ENCODE measurements at places on chromosomes 2 and 18.

GRCh38 chr18:30088238-30089015 lies 954.1 kb downstream of the DSC3 start:
- DNase-seq: no peak

DNA sequence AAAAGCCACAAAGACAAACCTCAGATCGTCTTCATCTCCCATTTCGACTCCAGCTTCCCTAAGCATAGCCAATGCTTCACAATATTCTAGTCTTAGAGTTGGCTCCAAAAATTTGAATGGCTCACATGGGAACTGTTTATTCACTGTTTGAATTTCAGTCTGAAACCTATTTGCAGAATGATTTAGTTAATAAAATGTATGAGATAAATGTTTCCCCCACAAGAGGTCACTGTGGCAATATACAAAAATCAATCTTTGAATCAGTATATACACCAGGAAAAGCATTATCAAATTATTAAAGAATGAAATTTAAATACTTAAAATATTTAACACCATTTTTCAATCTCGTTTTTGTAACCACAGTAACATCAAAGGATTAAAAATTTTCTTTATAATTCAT lies 40.0 kb upstream of the MCM6 start:
- no peak for DNase-seq

DNA sequence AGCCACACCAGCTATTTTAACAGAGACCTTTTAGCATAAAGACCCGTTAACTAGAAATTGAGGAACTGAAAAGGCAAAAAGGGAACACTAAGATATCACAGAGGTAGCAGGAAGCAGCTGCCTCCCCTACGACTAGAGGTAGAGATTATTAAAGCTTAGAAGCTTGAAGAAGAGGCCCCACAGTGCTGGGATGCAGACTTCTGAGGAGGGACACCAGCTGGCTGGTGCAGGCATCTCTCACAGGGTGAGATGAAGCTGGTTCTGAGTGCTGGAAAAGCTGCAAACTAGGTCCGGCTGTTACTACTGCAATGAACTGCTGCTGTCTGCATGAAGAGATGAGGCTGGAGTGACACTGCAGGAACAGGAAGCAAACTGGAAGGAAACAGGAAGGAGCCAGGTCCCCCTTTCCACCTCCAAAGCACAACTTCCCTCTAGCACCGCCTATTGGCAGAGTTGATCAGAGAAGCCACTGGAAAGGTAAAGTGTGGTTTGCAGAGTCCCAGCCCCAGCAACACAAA lies 61.2 kb upstream of the MRPS9 start:
- peak; percentile 1 for DNase-seq

- DNase-seq: no peak
Observed at GRCh38 chr2:157283468-157283867, 26.0 kb downstream of the GALNT5 start.

- DNase-seq: no peak
Observed at GRCh38 chr2:42651057-42651456, 82.6 kb downstream of the MTA3 start.

DNA sequence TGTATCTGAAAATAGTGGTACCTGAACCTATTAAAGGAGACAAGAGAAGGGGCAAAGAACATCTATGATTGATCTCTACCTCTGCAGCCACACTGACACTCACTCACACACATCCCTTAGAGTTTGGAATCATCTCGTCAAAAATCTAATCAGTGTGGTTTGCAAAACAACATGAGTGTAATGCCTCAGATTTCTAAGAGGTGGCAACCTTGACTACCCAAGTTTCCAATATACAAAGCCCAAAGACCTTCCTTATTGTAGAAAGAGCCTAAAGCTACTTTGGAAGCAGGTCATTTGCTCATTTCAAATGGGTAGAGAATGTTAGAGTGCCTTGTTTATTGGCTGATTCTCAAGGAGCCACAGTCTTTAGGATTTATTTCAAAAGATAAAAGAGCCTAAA lies 444.9 kb downstream of the ARHGAP15 start:
- DNase-seq: no peak

- no peak for DNase-seq
Observed at GRCh38 chr18:9741793-9742523, 33.9 kb downstream of the RAB31 start.

- peak; percentile 53 for DNase-seq
Observed at GRCh38 chr2:16756831-16757644, 91.4 kb upstream of the CYRIA start.

DNA sequence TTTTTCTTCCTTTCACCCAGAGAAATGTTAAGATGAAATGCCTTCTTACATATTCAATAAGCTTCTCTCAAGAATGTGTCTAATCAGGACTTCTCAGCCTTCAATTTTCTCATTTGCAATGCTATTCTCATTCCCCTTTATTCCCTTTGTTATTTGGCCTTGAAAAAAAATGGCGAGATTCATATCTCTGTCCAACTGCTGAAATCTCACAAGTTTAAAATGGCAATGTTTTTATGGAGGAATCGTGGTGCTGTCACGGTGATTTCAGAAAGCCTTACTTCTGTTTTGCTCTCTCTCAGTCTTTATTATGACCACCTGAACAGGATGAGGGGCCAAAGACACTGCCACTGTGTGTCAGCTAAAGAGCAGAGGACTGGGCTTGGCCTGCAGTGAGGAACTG lies 928.5 kb downstream of the DCC start:
- no peak for DNase-seq

DNA sequence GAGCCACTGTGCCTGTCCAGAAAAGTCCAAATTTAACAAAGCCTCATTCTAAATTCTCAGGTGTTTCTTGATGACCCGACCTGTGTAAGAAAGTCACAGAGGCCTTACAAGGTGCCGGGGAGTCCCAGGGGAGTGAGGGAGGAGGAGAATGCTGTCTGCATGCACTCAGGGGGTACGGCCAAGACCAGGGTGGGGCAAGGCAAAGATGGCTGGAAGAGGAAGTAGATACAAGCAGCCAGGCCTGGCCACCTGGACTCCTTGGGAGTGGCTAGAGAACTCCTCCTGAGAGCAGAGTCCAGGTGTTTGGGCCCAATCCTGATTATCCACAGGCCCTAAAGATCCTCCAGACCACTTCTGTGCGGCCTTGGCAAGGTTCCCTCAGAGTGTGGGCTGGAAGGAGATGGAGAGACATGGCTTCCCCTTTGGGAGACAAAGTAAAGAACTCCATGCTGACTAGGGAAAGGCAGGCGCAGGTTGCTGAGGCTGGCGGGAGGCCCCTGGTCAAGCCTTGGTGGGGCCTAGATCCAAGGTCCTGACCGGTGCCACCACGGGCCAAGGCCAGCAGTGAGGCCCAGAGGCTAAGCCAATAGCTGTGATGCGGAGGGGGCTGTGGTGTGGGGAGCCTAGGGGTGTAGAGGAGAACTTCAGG lies 74.7 kb downstream of the COPS8 start:
- no peak for DNase-seq

DNA sequence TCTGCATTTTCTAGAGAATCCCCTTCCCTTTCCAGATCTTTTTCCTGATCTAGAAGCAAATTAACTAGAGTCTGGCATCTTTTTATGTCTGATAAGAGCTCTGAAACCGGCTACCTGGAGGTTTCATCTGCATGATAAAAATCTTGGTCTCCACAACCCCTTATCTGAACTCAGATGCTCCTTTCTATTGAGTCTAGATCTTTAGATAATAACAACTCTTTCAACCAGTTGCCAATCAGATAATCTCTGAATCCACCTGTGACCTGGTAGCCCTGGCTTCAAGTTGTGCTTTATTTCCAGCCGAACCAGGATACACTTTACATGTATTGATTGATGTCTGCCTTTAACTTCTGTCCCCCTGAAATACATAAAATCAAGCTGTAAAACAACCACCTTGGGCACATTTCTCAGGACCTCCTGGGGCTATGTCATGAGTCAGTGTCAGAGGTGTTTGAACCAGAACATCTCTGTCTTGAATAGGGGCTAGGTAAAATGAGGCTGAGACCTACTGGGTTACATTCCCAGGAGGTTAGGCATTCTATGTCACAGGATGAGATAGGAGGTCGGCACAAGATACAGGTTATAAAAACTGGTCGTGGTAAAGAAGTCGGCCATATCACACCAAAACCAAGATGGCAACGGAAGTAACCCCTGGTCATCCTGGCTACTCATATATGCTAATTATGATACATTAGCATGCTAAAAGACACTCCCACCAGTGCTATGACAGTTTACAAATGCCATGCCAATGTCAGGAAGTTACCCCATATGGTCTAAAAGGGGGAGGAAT lies 20.8 kb downstream of the RALBP1 start:
- no peak for DNase-seq

DNA sequence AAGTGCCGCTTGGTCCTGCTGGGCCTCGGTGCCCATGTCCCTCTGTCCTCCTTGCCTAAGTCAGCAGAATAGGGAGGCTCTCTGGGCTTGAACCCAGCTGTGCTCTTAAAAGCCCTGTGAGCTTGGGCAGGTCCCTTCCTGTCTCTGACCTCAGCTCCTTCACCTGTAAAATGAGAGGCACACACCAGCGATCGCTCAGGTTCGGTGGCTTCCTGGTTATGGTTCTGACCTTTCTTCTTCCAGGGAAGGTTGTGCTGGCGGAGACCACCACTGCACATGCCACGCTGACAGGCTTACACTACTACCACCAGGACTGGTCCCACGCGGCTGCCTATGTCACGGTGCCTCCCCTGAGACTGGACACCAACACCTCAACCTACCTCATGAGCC lies 36.1 kb upstream of the MAPRE3 start:
- DNase-seq: no peak

DNA sequence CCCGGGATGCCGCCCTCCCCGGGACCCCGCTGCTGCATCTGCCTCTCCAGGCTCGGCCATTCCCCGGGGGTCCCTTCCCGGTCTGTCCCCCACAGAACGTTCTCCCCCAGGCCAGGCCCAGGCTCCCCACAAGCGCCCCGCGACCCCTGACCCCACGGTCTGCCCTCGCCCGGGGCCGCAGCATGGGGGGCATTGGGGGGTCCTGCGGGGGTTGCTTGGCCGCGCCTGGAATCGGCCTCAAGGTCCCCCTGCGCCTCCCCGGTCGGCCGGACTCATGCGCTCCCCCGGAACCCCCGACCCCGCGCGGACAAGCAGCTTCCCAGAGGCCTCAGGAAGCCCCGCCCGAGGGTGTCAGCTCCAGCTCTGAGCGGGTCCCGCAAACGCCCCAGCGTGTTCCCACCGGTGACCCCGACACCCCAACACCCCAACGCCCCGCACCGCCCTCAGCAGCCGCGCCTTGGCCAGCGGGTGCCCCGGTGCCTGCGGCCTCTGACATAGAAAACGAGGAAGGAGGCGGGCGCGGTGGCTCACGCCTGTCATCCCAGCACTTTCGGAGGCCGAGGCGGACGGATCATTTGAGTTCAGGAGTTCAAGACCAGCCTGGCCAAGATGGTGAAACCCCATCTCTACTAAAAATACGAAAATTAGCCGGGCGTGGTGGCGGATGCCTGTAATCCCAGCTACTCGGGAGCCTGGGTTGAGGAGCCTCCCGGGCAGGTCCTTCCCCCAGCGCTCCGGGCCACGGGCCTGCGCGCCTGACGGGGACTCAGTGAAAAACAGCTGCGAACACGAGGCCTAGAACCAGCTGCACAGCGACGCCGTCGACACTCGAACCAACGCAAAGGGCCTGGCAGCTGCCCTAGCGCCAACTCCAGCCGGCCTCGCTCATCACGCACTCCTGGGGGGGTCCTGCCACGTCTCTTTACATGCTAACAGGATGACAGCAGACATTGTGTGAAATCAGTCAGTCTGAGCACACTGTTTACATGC lies 61.8 kb upstream of the CTDP1 start:
- DNase-seq: no peak

- no peak for DNase-seq
Observed at GRCh38 chr18:45280481-45281276, 334.6 kb upstream of the SLC14A2 start.

DNA sequence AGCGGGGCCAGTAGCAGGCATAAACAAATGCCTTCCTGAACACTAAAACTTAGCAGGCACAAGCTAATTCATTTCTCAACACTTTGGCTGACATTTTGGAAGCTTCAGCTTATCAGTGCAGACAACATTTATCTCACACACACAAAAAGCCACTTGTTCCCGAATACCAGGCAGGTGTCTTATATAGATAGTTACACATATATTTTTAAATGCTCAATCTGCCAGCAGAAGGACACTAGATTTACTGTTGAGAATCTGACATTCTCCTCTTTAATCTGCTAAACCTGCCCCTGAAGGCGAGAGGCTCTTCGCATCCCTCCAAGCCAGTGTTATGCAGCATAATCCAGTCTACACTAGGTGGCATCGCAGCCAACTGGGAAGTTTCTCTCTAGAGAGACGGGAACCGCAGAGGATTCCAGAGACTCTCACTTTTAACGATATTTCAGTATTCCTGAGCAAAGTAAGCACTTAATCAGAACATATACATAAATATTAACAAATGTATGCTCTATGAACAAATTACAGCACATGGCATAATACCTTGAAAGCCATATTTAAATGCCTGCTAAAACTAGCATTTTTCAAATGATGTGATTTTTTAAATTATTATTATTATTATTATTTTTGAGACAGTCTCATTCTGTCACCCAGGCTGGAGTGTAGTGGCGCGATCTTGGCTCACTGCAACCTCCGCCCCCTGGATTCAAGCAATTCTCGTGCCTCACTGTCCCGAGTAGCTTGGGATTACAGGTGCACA lies 90.2 kb upstream of the SCG2 start:
- DNase-seq: no peak

- no peak for DNase-seq
Observed at GRCh38 chr18:27996801-27997272, 180.1 kb downstream of the CDH2 start.

- no peak for DNase-seq
Observed at GRCh38 chr2:98520806-98521205, 76.1 kb downstream of the INPP4A start.

- no peak for DNase-seq
Observed at GRCh38 chr2:64942693-64943092, 46.5 kb upstream of the SLC1A4 start.

- DNase-seq: no peak
Observed at GRCh38 chr2:20001361-20001863, 11.1 kb downstream of the MATN3 start.

DNA sequence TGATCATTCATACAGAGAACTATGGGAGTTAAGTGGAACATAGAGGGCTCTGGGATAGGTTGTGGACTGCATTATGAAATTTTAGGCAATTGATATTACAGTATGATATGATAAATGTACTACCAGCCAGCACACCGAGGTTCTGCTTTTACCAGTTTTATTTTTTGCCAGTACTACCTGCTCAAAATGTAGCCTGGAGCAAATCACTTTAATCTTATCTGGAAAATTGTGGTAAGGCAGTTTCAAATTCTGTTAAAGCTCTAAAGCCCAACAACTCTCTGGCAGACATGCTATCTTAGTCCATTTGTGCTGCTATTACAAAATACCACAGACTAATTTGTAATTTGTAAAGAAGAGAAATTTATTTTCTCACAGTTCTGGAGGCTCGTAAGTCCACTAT lies 474.9 kb upstream of the CWC22 start:
- no peak for DNase-seq

DNA sequence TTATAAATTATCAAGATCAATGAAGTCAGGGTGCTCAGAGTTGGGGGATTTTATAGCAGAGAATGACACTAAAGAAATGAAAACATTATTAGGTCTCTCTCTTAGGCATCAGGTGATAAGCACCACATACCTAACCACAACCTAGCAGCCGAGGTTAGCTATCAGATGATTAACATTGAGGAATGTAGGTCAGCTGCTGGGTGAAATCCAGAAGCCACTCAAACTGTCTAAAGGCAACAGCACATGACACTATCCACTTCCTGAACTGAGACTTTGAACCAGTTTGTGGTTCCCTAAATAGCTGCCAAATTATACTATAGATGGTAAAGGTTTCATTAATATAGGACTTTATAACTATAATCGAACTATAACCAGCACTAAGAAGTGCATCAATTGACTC lies 4.7 kb downstream of the EPG5 start:
- DNase-seq: peak; percentile 21

GRCh38 chr2:38498045-38498481 lies 104.7 kb downstream of the HNRNPLL start:
- no peak for DNase-seq

- DNase-seq: peak; percentile 63
Observed at GRCh38 chr2:26970928-26971627, 641 bp downstream of the MAPRE3 start.

All from naive thymus-derived CD8-positive, alpha-beta T cell (primary cell).